CD4-positive, alpha-beta T cell treated with Interleukin-15 for 4 hours (primary cell): ENCODE measurements at places on chromosomes 5 and 9.

DNA sequence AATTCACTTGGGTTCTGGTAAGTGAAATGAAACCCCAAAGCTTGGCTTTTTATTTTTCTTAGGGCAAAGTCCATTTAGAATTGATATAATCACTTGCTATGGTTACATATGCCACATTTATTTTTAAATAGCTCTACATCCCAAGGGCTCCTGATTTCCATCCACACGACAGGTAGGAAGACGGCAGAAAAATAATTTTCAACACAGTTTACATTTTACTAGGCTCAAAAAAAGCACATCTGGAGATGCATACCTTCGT is 95.0 kb upstream of the EFNA5 start:
- no peak for DNase-seq

- no peak for DNase-seq
These were observed 96.5 kb upstream of the SLC25A48 start for GRCh38 chr5:135737701-135738563.

DNA sequence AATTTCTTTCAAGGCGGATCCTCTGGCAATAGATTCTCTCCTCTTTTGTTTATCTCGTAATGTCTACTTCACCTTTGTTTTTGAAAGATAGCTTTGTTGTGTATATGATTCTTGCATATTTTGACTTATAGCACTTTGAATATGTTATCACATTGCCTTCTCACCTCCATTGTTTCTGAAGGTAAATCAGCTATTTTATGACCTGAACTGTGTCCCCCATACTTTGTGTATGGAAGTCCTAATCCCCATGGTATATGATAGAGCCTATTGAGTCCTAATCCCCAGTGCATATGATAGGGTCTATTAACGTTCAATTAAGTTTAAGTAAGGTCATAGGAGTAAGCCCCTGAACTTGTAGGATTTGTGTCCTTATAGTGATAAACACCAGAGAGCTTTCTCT is 910.2 kb upstream of the NUDT12 start:
- no peak for DNase-seq

GRCh38 chr5:14082973-14083372 is 60.2 kb upstream of the TRIO start:
- no peak for DNase-seq
